ENCODE measurements at places on chromosomes 2 and 18.

GRCh38 chr2:157125685-157126084 lies 131.8 kb upstream of the GALNT5 start:
- DNase-seq = no peak

DNA sequence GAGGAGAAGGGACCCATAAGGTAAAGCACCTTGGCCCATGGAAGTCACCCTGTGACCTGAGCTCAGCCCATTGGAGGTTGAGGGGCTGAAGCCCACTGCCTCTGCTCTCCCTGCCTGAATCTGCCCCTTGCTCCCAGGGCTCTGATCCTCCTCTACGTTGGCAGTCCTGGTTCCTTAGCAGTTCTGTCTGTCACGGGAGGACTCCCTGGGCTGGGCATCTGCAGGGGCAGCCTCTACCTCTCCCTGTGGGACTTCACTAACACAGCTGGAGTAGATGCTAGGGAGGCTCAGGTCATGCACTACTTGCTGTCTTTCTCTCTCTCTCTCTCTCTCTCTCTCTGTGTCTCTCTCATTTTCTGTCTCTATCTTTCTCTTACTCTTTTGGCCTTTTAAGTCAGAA lies 8.7 kb downstream of the GYPC start:
- DNase-seq = no peak

DNA sequence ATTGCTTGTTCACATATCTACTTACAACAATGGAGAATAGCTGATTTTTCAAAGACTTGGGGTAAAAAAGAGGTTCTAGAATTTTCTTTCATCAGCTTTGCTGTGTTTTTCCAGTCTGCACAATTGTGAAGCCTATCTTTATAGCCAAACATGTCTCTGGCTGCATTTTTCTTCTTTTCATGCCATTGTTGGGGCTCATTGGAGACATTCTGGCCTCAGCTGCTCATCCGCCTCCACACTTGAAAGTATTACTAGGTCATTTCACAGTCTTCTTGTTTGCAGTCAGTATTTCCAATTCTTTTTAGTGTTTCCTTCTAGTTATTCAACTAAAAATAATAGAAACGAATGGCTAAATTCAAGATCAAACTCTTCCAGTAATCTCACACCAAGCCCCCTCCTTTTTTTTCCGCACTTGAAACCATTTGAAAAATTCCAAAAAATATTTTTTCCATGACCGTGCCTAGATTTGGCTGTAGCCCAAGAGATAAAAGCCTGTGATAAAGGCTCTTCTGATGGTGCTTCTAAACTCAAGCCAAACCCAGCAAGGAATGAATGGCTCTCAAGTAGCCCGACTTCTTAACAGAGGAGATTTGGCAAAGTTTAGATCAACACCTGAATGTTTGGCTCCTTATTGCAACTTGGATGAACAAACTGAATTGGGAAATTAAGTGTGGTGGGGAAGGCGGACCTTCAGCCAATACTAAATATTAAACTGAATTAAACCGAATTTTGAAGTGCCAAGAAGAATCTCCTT lies 103.4 kb downstream of the NRP2 start:
- DNase-seq = no peak

DNA sequence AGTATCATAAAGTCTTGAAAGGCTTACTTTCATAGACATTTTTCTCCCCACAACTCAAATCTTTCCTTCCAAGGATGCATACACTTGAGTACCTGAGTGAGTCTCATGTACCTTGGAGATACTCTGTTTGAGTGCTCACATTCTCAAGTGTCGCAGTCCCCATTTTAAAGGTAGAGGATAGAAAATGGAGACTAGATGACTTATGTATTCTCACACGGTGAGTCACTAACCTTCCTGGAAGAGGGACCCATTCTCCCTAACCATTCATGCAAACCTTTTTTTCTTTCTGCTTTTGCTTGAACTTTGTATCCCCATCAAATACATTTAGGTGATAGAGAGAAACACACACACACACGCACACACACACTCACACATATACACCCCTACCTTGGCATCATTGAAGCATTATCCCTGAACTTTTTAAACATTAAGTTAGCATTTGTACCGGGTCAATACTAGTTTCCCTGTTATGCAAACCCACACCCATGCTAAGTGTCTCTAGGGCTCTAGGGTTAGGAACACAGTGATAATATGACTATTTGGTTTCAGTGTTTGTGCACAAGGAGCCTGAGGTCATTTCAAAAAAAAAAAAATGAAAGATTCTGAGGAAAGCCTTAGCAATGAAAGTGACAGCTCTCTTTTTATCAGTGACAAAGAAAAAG lies 236.2 kb downstream of the IKZF2 start:
- no peak for DNase-seq

DNA sequence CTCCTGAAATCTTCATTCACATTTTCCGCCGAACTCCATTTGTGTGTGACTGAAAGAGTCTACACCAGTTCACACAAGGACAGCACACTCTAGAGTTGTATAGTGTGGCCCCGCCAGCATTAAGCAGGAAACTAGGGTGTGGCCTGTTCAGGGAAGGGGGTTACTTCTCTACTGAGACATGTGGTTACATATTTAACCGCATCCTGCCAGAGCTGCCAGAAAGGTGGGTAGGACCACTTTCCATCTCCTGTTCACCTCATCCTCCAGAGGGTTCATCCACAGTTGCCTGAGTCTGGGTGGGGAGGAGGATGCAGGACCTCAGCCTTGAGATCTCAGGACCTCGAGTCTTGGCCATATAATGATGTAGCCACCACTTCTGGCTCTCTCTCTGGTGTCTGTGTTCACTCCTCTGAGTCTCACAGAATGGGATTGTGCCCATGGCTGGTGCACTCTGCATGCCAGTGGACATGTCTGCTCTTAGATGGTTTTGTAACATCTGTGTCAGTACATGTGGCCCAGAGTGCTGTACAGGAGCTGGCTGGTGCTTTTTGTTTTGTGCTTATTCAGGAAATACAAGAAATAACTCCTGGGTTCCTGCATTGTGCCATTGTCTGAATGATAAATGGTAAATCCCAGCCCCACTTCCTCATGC lies 7.7 kb upstream of the SP140L start:
- DNase-seq = no peak

DNA sequence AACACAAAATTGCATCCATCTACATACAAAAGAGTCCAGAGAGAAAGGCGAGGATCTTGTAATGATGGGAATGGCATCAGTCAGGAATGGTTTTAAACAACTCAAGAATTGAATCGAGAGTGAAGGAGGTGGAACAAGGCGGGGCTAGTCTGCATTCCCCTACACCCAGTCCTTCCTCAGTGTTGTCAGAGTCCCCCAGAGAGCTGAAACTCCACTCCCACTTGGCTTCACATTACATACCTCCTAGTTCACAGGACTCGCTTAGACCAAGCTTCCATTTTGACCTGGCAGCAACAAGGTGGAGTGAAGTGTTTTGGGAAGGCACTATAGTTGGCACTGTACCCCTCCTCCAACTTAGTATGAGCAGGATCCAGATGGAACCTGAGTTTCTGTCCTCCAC lies 1273.5 kb upstream of the CRIM1 start:
- DNase-seq = no peak
